ENCODE measurements at places on chromosomes 16 and 17.

DNA sequence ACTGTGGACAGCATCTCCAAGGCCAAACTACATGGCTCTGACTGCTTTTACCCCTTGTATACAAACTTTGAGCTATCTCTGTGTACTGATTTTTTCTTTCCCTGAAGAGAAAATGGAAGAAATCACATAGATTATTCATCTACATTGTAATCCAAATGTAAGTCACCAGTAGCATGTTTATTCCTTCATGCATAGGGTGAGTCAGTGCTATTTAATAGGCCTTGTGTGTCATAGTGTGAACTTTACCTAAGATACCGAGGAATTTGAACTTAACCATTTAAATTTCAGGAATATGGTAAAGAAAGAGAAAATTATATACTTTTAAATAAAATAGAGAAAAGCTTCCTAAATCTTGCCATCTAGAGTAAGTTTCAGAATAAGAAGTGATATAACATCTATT is 16.5 kb downstream of the PHKB start:
- DNase-seq = no peak

GRCh38 chr17:34393401-34393800 is 30.4 kb upstream of the CCL1 start:
- no peak for DNase-seq

- no peak for DNase-seq
Observed at GRCh38 chr17:40356990-40357881, 7.3 kb downstream of the GJD3 start.

DNA sequence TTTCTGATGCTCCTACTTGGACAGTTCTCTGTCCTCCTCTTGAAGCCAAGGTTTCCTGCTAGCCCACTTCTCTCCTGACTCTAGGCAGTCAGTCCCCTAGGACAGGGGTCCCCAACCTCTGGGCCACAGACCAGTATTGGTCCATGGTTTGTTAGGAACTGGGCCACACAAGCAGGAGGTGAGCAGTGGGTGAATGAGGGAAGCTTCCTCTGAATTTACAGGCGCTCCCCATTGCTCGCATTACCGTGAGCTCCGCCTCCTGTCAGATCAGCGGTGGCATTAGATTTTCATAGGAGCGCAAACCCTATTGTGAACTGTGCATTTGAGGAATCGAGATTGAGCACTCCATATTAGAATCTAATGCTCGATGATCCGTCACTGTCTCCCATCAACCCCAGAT is 55.7 kb downstream of the GNA13 start:
- DNase-seq = no peak

Measured in ascending aorta (tissue), 2 donors.